CD4-positive, CD25-positive, alpha-beta regulatory T cell (primary cell): ENCODE measurements at places on chromosomes 6 and 20. TPM values are rescaled to one million over a fixed set of nuclear protein-coding genes. Genes with fewer than 3 reads are reported as not detected.

ESR1 gene
- total RNA-seq, result 4.7 TPM

DNA sequence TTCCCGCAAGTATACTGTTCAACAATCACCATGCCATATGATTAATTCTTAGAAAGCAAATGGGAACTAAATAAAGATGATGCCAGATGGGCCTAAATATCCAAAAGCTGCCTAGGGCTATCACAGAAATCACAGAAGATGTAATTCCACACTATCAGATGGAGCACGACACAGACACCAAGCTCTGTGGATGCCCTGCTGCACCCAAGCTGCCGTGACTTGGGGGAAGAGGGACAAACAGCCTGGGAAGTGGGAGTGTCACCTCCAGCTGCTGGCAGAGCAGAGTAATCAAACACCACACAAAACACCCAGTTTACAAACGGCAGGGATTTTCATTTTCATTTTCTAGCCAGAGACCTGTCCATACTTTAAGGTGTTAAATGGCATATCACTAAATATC is 35.7 kb downstream of the PDE10A start:
- no peaks in the 10 kb centered on the region for H3K4me1 ChIP-seq
- DNase-seq, result no peak
- no peak overlapping the region for H3K4me3 ChIP-seq
- H3K36me3 ChIP-seq, result no peaks in the 10 kb centered on the region
- H3K27me3 ChIP-seq, result no peaks in the 10 kb centered on the region
- H3K27ac ChIP-seq, result no peak overlapping the region

FAM229B gene
- 0.49 TPM for total RNA-seq

GRCh38 chr6:148846778-148847761 is 100.2 kb downstream of the UST start:
- no peak overlapping the region for H3K4me3 ChIP-seq
- no peak for DNase-seq
- H3K27ac ChIP-seq, result no peak overlapping the region
- no peaks in the 10 kb centered on the region for H3K4me1 ChIP-seq

RALGAPA2 gene
- 28.8 TPM for total RNA-seq

- DNase-seq, result no peak
- no peak overlapping the region for H3K4me3 ChIP-seq
- H3K27me3 ChIP-seq, result no peaks in the 10 kb centered on the region
- no peak overlapping the region for H3K27ac ChIP-seq
- H3K36me3 ChIP-seq, result peaks cover 70% of the 10 kb centered on the region
- H3K4me1 ChIP-seq, result no peaks in the 10 kb centered on the region
These were observed 45.4 kb downstream of the L3MBTL3 start for GRCh38 chr6:130063806-130064205.

MUCL3 gene
- not detected for total RNA-seq

GRCh38 chr6:140040396-140040795 is 665.9 kb upstream of the CITED2 start:
- no peaks in the 10 kb centered on the region for H3K4me1 ChIP-seq
- H3K4me3 ChIP-seq, result no peak overlapping the region
- H3K36me3 ChIP-seq, result no peaks in the 10 kb centered on the region
- no peak overlapping the region for H3K27ac ChIP-seq
- no peaks in the 10 kb centered on the region for H3K27me3 ChIP-seq
- no peak for DNase-seq

GRCh38 chr6:149821492-149821891 is 42.7 kb downstream of the LRP11 start:
- DNase-seq, result no peak
- H3K4me3 ChIP-seq, result no peak overlapping the region
- peaks cover 2% of the 10 kb centered on the region for H3K27me3 ChIP-seq

ELOVL5 gene
- total RNA-seq, result 201 TPM

- H3K27ac ChIP-seq, result no peak overlapping the region
- H3K4me3 ChIP-seq, result no peak overlapping the region
- H3K36me3 ChIP-seq, result peaks cover 33% of the 10 kb centered on the region
- no peaks in the 10 kb centered on the region for H3K4me1 ChIP-seq
- no peak for DNase-seq
These were observed 55.2 kb downstream of the SCAND1 start for GRCh38 chr20:35899064-35899463.

DNA sequence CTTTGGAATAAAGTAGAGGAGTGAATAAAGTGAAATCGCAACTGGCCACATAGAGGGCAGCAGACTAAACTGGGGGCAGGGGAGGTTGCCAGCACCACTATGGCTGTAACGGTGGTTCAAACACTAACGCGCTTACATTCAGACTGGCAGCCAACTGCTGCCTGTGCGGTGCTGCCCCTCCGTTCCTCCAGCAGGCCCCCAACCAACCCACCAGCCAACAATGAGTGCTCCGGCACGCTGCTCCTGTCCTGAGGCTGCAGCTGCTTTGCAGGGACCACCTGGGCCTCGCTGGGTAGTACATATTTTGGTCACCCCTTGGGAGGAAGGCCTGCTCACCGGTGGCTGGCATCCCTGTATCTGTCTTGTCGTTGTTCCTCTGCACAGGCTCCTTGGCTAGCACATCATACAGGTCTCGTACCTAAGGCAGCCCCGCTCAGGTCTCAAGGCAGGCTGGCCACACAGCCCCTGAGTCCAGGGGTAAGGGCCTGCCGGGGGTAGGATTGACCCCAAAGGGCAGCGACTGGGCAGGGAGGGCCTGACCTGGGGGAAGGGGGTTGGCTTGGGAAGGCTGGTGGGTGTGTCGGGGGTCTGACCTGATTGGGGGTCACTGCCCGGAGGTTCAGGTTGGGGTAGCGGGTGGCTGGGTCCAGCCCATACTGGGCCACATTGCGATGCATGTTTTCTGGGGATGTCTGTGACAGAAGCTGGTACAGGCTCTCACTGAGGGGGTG is 6.3 kb downstream of the MICAL1 start:
- H3K4me3 ChIP-seq, result no peak overlapping the region
- no peak for DNase-seq
- no peaks in the 10 kb centered on the region for H3K27me3 ChIP-seq
- H3K27ac ChIP-seq, result peak overlapping the region; percentile 41
- peaks cover 44% of the 10 kb centered on the region for H3K4me1 ChIP-seq

TNFRSF21 gene
- total RNA-seq, result 0.15 TPM

DNA sequence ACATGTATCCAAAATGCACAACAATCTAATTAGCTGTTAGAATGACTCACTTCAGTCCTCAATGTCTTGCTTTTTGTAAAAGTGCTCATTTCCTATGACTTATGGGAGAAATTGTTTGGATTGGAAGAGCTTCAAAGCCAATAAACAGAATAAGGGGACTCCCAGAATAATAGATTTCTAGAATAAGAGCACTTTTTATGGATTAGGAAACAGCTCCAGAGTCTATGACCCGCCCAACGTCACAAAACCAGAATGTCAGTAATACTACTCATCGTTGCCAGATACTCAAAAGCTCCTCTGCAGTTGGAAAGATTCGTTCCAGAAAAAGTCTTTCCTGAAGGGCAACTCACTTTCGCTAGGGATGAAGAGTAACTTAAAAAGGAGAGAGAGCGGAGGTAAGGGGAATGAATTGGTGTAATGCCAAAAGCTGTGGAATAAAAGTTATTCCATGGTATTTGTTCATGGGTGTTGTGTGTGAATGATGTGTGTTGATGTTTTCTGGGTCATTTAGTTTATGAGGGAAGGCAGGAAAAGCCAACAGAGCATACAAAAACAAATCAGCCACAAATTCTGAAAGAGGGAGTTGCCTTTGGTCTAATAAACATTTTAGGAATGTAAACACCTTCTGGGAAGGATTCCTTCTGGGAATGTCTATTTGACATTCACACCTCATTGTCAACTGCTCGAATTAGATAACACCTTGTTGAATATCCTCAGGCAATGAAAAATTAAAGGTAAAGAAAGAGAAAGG is 64.6 kb downstream of the SYNE1 start:
- H3K4me1 ChIP-seq, result no peaks in the 10 kb centered on the region
- H3K27ac ChIP-seq, result no peak overlapping the region
- H3K4me3 ChIP-seq, result no peak overlapping the region
- H3K27me3 ChIP-seq, result peaks cover 2% of the 10 kb centered on the region
- DNase-seq, result no peak

BTN1A1 gene
- not detected for total RNA-seq

DNA sequence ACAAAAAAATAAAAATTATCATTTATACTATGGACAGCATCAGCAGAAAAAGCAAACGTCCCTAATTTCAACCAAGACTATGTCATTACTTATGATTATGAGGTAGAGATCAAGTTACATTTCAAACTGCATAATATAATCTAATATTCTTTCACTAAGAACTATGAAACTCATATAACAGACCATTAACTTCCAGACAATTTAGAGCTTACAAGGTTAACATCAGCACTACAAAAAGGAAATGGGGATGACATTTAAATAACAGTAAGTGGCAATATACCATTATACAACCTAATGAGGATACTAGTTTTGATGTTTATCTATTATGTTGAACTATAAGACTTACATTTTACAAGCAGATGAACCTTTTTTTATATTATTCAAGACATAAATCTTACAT is 261.0 kb upstream of the THEMIS start:
- no peak for DNase-seq
- no peak overlapping the region for H3K27ac ChIP-seq
- H3K36me3 ChIP-seq, result no peaks in the 10 kb centered on the region
- H3K4me1 ChIP-seq, result no peaks in the 10 kb centered on the region
- H3K27me3 ChIP-seq, result no peaks in the 10 kb centered on the region

TBXT gene
- not detected for total RNA-seq

DNA sequence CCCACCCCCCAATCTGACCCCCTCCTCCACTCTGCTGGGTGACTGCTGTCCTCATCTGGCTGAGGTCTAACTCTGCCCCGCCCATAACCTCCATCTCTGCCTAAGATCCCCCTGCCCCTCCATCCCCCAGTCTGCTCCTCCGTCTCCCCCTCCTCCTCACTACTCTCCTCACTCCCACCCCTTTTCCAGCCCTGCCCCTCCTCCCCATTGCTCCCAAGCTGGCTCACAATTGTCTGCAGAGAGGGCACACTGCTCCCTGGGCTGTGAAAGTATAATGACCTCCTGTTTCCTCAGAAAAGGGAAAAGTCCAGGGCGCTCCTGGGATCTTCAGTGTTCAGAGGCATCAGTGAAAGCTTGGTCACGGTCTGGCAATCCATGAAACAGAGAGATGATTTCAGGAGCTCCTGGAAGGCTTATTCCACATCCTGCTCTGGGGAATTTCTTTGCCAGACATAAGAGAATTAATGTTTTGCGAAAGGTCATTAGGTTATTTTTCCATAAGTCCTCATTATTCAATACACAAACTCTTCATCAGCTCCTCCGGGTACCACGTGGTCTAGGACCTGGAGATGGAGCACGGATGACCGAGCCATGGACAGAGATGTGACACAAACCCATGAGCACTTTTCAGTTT is 21.5 kb downstream of the CST5 start:
- H3K4me1 ChIP-seq, result no peaks in the 10 kb centered on the region
- no peak for DNase-seq
- H3K27me3 ChIP-seq, result no peaks in the 10 kb centered on the region
- no peak overlapping the region for H3K4me3 ChIP-seq
- no peaks in the 10 kb centered on the region for H3K36me3 ChIP-seq

- H3K36me3 ChIP-seq, result no peaks in the 10 kb centered on the region
- H3K27me3 ChIP-seq, result no peaks in the 10 kb centered on the region
- no peak overlapping the region for H3K4me3 ChIP-seq
- no peak overlapping the region for H3K27ac ChIP-seq
- peaks cover 7% of the 10 kb centered on the region for H3K4me1 ChIP-seq
- no peak for DNase-seq
These were observed 4.8 kb upstream of the STX11 start for GRCh38 chr6:144145541-144145940.

DNA sequence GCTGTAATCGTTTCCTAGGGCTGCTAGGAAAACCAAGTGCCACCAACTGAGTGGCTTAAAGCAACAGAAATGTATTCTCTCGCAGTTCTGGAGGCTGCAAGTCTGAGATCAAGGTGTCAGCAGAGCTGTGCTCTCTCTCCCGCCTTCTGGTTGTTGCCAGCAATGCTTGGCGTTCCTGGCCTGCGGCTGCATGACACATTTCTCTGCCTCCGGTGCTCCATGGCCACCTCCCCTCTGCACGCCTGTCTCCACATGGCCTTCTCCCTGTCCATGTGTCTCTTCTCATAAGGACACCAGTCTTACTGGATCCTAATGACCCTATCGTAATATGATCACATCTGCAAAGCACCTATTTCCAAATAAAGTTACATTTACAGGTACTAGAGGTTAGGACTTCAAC is 91.7 kb upstream of the AKAP12 start:
- no peaks in the 10 kb centered on the region for H3K27me3 ChIP-seq
- no peaks in the 10 kb centered on the region for H3K36me3 ChIP-seq
- H3K4me3 ChIP-seq, result no peak overlapping the region
- no peak overlapping the region for H3K27ac ChIP-seq

DNA sequence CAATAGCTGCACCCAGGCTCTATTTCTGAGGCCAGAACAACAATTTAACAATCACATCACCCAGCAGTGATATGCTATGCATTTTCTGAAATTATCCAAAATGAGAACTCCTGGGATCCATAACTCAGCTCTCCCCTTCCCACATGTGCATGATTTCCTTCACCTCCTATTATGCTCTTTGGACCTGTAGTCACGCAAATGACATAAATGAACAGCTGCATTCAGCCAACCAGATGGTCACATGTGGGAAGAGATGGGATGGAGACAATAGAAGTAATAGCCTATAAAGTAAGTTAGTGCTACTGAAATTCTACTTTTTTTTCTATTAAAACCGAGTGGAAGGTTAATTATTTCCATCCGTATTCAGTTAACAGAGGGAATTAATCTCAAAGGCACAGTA is 662.1 kb upstream of the ID4 start:
- no peaks in the 10 kb centered on the region for H3K27me3 ChIP-seq
- no peaks in the 10 kb centered on the region for H3K36me3 ChIP-seq
- no peak overlapping the region for H3K27ac ChIP-seq
- DNase-seq, result no peak

HNF4A gene
- not detected for total RNA-seq

CRYBG1 gene
- 83.8 TPM for total RNA-seq

GRCh38 chr20:44495257-44495656 is 19.6 kb downstream of the TTPAL start:
- no peak overlapping the region for H3K27ac ChIP-seq
- H3K4me3 ChIP-seq, result no peak overlapping the region
- H3K4me1 ChIP-seq, result no peaks in the 10 kb centered on the region
- H3K36me3 ChIP-seq, result peaks cover 74% of the 10 kb centered on the region
- no peak for DNase-seq

- H3K4me1 ChIP-seq, result peaks cover 14% of the 10 kb centered on the region
- DNase-seq, result peak; percentile 38
- H3K27ac ChIP-seq, result no peak overlapping the region
These were observed 19.5 kb downstream of the ZNF311 start for GRCh38 chr6:28985462-28986164.

PTK6 gene
- total RNA-seq, result 0.20 TPM

SLC52A3 gene
- not detected for total RNA-seq

DNA sequence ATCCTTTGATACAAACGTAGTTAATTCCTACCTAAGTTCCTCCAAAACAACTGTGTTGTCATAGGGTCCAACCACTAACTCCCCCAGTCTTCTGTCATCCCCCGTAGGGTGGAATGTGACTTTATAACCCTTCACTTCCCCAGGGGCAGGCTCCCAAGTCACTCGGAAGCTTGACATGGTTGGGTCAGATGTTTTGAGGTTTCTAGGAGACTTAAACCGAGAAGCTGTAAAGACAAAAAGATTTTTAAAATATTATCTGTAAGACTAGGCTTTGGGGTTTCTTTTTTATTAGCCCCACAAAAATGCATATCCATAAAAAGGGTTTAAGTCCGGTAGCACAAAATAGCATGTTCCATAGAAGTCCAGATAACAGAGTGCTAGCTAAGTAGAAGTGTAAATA is 50.2 kb downstream of the COL12A1 start:
- H3K36me3 ChIP-seq, result no peaks in the 10 kb centered on the region
- H3K4me3 ChIP-seq, result no peak overlapping the region
- H3K27me3 ChIP-seq, result peaks cover 2% of the 10 kb centered on the region

VSX1 gene
- not detected for total RNA-seq
